Fibroblast of skin of left biceps (primary cell): ENCODE measurements at places on chromosomes 4 and X.

GRCh38 chrX:73206366-73206765, 8.3 kb downstream of the NAP1L2 start:
- DNase-seq, result no peak

GRCh38 chrX:14051416-14051815, 21.7 kb upstream of the GEMIN8 start:
- no peak for DNase-seq

GRCh38 chrX:140975472-140975871, 26.9 kb upstream of the SPANXB1 start:
- no peak for DNase-seq

GRCh38 chr4:110641218-110641617, 18.3 kb upstream of the PITX2 start:
- no peak for DNase-seq

DNA sequence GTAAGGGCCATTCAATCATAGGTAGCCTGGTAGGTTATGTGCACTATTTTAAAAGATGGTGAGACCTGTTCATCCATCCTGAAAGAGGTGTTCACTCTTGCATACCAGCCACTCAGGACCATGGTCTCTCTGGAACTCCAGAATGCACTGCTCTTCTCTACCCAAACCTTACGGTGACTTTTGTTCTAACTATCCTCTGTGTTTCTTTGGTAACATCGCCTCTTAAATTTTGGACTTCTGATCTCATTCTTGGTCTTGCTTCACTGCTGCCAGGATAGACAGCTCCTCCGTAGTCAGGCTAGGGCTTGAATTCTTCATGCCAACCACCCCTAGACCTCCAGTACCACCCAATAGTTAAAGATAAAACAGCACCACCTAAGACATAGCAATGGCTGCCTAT, 346.3 kb upstream of the GALNT7 start:
- no peak for DNase-seq

DNA sequence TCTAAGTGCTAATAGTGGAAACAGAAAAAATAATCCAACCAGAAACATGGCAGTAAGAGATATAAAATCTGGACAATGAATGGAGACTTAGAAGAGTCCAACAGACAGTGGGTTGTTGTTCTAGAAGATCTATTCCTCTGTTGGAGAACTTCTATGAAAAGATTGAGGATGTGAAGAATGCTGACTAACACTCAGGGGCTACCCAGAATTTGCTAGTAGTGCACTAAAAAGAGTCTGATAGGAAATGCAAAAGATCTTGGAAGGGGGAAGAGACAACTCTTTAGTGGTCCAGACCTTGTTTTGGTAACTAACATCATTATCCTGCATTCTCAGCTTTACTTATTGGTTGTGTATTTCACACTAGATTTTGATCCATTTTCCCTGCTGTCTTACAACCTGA, 77.9 kb downstream of the SMARCA1 start:
- no peak for DNase-seq

GRCh38 chr4:107640197-107640596, 79.8 kb downstream of the PAPSS1 start:
- DNase-seq, result no peak

DNA sequence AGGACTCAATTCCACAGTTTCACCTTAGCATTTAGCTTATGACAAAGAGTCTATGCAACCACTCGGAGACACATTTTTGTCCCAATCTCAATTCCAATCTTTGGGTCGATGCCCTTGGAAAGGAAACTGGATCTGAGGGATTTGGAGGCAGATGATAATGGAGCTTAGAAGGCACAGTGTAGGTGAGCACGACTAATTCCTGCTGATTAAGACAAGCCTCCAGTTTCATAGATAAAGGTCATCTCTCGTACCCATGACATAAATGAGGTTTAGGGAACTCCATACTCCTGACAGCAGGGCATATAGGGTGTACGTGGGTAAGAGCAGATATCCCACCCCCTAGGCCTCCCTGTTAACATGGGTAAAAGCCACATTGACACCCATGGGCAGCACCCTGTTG, 24.4 kb upstream of the ZNF718 start:
- DNase-seq, result no peak

GRCh38 chr4:168781341-168781740, 228.7 kb downstream of the CBR4 start:
- DNase-seq, result no peak

GRCh38 chr4:121270389-121270788, 106.3 kb upstream of the TNIP3 start:
- no peak for DNase-seq

DNA sequence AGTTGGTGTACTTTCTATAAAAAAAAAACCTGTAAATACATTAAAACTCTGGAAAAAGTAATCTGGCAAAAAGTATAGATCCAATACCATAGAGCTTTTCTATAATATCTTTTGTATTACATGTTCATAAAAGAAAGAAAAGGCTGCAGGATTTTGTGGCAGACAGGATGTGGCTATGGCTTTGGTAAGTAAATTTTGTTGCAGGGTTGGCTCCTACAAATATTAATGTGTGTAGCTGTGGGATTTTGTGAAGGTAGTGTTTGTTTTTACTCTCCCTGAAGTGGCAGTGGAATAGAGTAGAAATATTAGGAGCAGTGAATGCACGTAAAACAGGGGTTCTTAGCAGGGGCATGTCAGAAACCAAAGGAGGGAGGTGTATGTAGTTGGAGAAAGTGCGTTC, 84.8 kb downstream of the TSPAN7 start:
- no peak for DNase-seq

- DNase-seq, result no peak
Observed at GRCh38 chr4:65968831-65969558, 298.7 kb upstream of the EPHA5 start.

DNA sequence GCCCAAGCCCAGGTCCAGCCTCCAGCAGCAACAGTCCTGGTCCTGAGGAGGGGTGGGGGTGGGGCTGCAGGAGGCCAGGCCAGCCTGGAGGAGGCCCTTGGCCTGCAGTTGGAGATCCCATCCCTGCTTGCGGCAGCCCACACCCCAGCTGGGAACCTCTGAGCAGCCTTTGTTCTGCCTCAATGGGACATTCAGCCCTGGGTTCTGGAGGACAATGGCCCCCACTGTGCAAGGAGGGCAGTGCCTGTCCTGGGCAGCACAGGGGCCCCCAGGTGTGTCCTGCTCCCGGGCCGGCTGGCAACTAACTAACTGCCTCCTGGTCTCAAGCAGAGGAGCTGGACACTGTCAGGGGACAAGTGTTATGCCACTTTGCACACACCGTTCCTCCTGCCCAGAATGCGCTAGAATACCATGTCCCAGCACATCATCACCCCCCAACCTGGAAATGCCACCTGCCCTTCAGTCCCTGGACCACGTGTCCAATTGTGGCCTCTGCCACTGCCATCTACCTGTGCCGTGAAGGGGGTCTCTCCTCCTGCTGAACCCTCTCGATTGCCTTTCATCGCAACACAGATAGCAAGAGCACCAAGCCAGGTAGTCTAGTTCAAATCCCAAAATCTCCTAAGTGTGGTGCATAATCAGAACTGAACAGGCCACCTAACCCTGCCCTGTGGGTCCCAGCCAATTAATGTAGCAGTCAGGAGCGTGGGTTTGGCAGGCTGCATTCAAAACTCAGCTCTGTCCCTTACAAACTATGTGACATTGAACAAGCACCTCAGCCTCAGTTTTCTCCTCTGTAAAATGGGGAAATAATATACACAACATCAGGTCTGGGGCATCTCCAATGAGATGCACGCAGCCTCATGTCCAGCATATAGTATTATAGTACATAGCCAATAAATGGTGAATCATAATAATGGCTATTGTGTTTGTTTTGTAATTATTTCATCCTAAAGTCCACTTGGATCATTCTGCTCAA, 8.8 kb downstream of the PPP2R2C start:
- no peak for DNase-seq

DNA sequence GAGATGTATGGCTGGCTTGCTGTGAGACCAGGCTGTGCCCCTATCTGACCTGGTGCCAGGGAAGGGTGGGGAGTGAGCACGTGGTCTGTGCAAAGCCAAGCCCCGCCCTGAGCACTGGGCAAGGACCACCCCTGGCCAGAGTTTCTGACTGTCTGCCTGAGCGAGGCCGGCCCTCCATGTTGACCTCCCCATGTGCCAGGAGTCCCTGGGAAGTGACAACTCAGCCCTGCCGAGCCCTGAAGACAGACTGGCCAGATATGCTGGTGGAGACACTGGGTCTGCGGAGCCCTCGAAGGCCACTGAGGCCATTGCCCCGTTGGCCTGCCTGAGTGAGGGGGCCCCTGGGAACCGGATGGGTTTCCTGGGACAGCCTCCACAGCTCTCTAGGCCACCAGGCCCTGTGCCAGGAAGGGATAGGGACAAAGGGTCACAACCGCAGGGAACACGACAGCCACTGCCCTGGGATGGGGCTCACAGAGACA, 7.1 kb upstream of the BGN start:
- DNase-seq, result no peak

DNA sequence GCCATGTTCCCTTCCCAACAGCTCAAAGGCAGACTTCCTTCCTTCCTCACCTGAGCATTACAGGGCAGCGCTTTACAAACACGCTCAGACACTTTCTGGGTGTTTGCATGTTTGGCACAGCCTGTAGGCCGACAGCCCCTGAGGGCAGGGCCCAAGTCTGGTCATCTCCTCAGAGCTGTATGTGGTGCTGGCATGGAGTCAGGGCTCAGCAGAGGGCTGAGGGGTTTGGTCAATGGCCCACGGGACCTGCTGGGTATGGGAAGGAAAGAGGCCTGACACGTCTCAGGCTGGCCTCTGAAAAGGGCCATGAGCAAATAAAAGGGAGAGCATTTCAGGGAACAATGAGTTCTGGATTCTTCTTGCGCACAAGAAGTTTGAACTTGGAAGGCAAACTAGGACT, 73.8 kb upstream of the MAP3K15 start:
- DNase-seq, result no peak

DNA sequence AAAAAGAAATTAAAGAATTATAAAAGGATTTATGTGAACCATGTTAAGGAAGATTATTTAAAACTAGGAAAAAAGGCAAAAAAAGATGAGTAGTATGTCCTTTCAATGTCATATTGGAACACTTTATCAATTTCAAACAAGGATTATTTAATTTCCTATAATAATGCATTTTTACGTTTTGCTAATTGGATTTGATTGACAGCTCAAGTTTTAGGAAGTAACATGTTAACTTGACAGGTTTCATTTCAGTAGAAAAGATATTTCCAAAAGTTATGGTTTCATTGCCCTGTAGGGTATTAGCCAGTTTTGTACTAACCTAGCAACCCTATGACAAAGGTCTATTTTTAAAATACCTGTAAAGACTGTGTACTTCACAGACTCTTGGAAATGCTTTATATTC, 379.6 kb upstream of the ZFP42 start:
- DNase-seq, result no peak

DNA sequence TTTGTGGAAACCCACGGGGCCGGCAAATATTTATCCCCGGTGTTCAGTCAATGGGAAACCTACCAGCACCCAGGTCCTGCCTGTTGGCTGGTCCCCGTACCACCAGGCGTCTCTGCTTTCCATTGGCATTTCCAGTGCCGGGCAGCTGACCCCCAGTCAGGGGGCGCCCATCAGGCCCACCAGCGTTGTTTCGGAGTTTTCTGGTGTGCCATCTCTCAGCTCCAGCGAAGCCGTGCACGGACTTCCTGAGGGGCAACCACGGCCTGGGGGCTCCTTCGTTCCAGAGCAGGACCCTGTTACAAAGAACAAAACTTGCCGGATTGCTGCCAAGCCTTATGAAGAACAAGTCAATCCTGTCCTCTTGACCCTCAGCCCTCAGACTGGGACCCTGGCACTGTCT, 32.7 kb downstream of the BCORL1 start:
- DNase-seq, result no peak

DNA sequence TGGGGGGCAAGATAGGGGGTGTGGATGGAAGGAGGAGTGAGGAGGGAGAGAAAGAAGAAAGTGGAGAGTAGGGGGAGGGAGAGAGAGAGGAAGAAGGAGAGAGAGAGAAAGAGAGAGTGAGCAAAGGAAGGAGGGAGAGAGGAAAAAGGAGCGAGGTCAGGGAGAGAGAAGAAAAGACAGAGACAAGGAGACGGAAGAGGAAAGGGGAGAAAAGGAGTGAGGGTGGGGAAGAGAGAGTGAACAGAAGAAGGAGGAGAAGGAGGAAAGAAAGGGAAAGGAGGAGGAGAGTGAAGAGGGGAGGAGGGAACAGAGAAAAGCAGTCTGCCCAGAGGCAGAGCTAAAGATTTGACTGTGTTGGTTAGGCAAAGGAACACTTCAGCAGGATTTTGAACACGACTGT, 181.6 kb downstream of the MID1IP1 start:
- DNase-seq, result no peak

DNA sequence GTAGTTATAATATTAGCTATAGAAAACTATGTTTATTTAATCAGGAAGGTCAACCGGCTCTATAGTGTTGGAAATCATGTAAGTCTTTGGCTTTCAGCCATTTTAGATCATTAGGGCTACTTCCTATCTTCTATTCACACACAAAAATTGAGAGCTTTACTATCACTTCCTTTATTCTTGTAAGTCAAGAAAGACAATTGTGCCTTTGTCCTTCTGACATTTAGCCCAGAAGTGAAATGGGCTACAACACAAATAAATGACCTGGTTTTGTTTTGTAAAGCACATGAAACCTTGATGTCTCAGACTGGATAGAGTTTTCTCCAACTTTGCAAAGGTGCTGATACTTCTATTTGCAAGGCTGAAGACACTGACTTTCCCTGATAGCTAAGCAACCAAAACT, 122.4 kb upstream of the ACSL4 start:
- DNase-seq, result no peak

DNA sequence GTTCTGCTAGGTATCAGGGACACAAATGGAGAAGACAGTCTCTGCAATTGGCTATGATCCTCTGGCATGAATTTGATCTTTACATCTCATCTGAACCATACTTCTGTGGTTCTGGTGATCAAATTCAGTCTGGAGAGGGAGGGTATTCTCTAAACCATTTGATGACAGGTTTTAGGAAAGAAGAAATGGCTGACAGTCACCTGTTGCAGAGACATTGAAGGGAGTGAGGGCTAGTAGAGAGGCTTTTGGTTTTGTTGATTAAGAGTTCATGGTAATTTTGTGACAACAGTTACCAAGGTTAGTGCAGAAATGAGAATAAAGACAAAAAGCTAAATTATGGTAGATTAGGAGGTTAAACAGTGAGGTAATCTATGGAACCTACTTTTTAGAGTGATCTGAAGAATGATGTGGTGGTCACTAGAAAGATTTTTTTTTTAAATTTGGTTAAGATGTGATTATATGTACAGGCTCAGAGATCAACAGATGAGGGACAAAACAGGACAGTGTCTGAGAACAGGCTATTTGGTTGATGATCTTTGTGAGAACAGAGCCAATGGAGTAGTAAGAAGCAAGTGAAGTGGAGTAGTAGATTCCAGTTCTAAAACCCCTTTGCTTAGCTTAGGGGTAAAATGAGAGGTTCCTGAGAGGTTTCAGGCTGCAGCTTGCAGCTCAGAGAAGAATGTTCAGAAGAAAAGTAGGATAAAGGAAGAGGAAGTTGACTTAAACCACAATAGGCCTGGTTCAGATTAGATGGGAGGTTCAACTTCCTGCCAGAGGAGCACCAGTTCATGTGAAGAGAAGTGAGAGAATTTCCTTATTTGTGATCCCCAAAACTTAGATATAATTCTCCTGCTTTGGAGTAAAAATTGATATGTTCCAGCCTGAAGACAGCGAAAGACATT, 34.7 kb downstream of the VSIG4 start:
- no peak for DNase-seq

- DNase-seq, result no peak
Observed at GRCh38 chrX:92232182-92232581, 453.0 kb downstream of the PCDH11X start.

GRCh38 chr4:113077575-113077974, 28.1 kb downstream of the ANK2 start:
- DNase-seq, result no peak
